Mesenteric fat pad (tissue), 1 donor: ENCODE measurements at places on chromosomes 11 and 22. TPM values are rescaled to one million over a fixed set of nuclear protein-coding genes. Genes with fewer than 3 reads are reported as not detected.

The NPAS4 gene
- not detected for total RNA-seq

The OR10A2 gene
- total RNA-seq = not detected

The AP1B1 gene
- total RNA-seq = 89.3 TPM

The MUC5B gene
- not detected for total RNA-seq

The APOA5 gene
- not detected for total RNA-seq

The IL17REL gene
- not detected for total RNA-seq

The CBLIF gene
- total RNA-seq = not detected

The STT3A gene
- total RNA-seq = 106 TPM

The RPS13 gene
- total RNA-seq = 830 TPM

The PATE2 gene
- total RNA-seq = not detected

The MRTFA gene
- total RNA-seq = 49.8 TPM

The GNG3 gene
- not detected for total RNA-seq

The SLC16A8 gene
- total RNA-seq = not detected

The MUC2 gene
- 0.80 TPM for total RNA-seq

The CHST1 gene
- 3.2 TPM for total RNA-seq

The SLC22A25 gene
- total RNA-seq = not detected

The OR52H1 gene
- not detected for total RNA-seq

The PGR gene
- total RNA-seq = 2.3 TPM

The CLMP gene
- total RNA-seq = 199 TPM

The OR2AT4 gene
- total RNA-seq = not detected

The GALNT18 gene
- 12.6 TPM for total RNA-seq

The GATD1 gene
- 54.1 TPM for total RNA-seq

The OR8G5 gene
- total RNA-seq = not detected

The MYO7A gene
- 23.2 TPM for total RNA-seq

The OR6T1 gene
- total RNA-seq = not detected

The ZNF215 gene
- total RNA-seq = 2.5 TPM

The MUS81 gene
- total RNA-seq = 38.0 TPM
